Activated naive CD4-positive, alpha-beta T cell treated with anti-CD3 and anti-CD28 coated beads, Interleukin-2, amount 50 U/mL, for 72 hours (primary cell): ENCODE measurements at places on chromosomes 12 and 14. TPM values are rescaled to one million over a fixed set of nuclear protein-coding genes. Genes with fewer than 3 reads are reported as not detected.

DNA sequence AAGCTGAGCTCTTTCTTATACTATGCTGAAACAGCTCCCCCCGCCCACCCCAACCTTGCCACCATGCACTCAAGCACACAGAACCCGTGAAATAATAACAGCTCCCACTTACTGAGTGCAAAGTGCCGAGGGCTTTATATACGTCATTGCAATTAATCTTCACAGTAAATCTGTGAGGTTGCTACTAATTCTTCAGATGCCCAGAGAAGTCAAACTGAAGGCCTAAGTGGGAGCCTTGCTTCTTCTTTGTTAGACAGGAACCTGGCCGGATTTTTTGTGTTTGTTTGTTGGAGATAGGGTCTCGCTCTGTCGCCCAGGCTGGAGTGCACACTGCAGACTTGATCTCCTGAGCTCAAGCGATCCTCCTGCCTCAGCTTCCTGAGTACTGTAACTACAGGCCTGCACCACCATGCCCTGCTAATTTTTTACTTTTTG, 34.0 kb downstream of the VCPKMT start:
- DNase-seq: no peak

- no peak for DNase-seq
These were observed 168.1 kb upstream of the DAAM1 start for GRCh38 chr14:59020382-59020781.

GRCh38 chr14:101372894-101373620, 188.2 kb upstream of the DIO3 start:
- DNase-seq: no peak

- DNase-seq: no peak
These were observed 77.7 kb upstream of the SLC38A2 start for GRCh38 chr12:46450279-46450748.

GRCh38 chr12:132114667-132115066, 29.5 kb downstream of the DDX51 start:
- no peak for DNase-seq

DNA sequence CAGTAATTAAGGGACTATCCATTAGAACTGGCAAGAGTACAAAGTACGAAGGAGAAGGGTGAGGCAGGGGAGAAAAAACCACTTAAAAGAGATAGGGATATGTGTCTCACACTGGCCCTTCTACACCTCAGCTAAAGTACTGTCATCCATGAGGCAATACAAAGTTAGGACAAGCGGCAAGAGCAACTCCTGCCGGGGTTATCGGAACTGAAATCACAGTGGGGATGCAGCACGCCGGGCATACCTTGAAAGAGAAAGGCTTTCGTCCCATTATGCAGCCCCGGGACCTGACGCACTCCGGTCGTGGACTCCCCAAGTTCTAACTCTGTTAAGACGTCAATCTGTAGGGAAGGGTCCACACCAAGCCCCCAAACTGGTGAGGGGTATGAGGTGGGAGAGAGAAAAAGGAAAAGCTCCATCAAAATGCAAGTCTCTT, 1.1 kb downstream of the NELL2 start:
- peak; percentile 56 for DNase-seq

DNA sequence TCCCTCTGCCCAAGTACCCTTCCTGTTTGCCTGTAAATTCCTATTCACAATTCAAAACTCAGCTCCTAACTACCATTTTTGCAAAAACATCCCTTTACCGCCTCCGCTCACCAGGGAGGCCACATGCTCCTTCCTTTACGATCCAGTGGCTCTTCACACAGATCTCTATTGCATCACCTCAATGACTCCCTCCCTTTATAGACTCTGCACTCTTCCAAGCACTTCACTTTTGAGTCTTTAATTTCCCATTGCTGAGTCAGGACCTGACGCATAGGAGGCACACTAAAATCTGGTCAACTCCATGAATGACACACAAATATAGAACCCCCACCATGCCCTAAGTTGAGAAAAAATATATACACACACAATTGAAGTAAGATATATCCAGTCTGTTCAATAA, 45.9 kb downstream of the PPP1R13B start:
- DNase-seq: no peak

DNA sequence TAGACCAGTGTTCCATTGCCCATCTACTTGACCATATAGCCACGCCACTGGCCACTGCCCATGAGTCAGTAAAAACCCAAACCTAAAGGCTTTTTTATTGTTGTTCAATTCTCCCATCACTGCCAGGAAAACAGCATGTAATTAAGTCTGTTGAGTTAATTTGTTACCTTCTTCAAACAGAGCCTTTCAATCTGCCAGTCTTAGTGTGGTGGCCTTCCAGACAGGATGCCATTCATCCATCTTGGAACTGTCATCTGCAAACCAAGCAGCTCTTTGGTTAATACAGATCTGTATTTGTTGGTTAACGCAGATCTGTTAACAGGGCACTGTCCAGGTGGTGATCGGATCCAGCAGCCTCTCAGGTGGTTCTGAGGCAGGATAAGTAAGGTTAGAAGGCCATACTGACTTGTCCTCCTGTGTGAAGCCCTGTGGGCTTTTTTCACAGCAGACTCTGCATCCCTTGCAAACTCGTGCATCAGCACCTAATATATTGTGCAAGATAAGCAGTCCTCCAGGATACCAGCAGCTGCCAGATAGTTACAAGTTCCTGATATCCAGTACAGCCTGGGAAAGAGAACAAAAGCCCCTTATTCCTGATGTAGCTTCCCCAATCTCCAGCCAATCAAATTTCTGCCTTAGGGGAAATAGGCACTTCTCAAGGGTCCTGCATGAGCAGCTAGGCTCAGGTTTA, 59.1 kb upstream of the DHRS4 start:
- DNase-seq: no peak

- no peak for DNase-seq
These were observed 15.0 kb upstream of the KRT73 start for GRCh38 chr12:52633383-52633782.

GRCh38 chr14:51117593-51117992, 22.7 kb upstream of the TRIM9 start:
- DNase-seq: no peak

DNA sequence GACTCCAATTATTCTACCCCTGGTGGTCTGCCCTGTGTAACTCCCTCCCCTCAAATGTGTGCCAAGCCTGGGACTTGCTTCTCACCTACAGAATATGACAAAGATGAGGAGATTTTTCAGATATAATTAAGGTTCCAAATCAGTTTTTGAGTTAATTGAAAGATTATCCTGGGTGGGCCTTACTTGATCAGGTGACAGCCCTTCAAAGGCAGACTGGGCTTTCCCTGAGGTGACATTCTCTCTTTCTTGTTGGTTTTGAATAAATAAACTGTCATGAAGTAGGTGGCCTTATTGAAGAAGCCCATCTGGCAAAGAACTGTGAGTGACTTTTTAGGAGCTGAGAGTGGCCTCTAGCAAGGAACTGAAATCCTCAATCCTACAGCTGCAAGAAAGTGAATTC, 106.0 kb downstream of the BRMS1L start:
- DNase-seq: no peak

DNA sequence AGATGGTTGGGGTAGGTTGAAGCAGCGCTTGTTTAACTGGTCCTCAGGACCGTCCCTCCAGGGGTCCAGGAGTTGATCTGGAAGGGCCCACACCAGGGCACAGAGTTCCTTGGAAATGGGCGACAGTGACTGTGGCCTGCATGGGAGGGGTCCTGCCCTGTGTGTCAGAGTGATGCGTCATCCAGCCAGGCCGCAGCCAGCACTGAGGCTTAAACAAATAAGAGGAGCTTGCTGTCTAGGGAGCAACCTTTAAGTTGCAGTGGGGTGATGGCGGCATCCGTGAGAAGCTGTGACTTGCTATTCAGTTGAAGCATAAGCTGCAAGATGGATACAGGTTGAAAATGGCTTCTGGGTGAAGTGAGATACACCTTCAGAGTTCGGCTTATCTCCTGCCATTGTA, 20.2 kb downstream of the DCAF4 start:
- DNase-seq: no peak

GRCh38 chr12:54215989-54216796, 27.4 kb upstream of the SMUG1 start:
- DNase-seq: peak; percentile 71

DNA sequence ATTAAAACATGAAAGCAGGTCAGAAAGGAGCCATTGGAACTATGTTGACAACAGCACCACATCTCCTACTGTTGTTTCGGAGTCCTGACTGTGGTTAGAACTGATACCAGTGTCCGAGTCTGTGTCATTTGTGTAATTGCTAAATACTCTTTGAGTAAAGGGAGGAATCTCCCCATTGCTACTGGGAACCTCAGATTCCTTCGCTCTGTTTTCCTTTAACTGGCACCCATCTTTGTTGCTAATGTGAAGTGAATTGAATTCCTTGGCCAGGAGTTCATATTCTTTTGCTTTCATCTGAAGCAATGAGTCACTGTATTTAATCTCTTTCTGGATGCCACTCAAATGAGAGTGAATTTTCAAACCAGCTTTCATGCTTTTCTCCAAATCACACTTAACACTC, 31.5 kb downstream of the RASSF9 start:
- no peak for DNase-seq

The CCDC88C gene
- 113 TPM for total RNA-seq

The TAS2R42 gene
- not detected for total RNA-seq

The TEX52 gene
- total RNA-seq: 0.43 TPM

The PIANP gene
- total RNA-seq: 1.3 TPM
